ENCODE measurements at places on chromosomes 7 and 10. TPM values are rescaled to one million over a fixed set of nuclear protein-coding genes. Genes with fewer than 3 reads are reported as not detected.

DNA sequence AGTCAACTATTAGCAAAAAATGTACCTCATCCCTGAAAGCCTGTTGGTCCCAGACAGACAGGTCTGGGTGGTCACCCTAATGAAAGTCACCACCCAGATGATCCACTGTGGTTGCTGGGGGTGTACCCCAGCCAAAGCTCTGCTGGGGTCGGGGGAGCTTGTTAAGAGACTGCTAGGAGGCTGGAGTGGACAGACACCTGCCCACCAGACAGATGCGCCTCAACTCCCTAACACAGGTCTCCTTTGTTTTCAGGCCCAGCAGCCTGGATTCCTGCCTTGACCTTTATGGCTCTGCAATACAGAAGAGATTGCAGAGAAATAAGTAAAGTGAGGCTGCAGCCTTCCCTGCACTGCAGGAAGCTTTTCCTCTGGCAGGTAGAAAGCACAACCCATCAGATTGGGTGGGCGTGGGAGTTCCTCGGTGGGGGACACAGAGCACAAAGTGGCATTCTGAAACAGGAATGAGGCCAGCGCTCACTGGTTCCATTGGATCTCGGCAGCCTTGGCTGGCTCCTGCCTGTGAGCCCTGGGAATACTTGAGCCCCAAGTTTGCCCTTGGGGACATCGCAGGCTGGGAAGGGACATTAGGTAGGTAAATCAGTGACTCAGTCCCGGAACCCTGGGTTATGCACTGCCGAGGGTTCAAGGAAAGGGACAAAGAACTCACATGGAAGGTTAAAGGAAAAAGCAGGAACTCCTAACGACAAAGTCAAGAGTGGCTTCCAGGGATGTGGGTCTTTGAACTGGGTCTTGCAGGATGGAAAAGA lies 18.0 kb upstream of the ZNF488 start:
- no peak for DNase-seq

DNA sequence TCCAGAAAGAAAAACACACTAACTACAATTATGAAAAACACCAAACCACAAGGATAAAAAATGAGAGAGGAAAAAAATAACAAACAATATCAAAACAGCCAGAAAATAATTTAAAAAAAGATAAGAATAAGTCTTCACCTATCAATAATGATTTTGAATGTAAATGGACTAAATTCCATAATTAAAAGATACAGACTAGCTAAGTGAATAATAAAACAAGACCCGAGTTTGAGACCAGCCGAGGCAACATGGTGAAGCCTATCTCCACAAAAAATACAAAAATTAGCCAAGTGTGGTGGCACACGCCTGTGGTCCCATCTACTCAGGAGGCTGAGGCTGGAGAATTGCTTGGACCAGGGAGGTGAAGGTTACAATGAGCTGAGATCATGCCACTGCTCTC lies 131.1 kb downstream of the MTERF1 start:
- no peak for DNase-seq

GRCh38 chr7:18330548-18330947 lies 165.0 kb upstream of the HDAC9 start:
- no peak for DNase-seq

DNA sequence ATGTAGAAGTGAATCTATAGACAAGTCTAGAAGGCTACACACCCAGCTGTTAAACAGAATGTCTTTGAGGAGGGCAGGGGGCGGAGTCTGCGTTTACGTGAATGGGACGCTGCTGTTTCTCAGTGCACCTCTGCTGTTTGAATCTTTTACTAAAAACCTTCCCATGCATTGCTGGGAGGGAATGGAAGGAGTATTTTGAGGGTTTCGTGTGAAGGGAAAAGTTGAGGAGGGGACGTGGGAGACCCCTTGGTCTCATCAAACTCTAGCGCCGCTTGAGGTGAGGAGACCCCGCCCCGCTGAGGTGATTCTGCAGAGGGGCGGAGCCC lies 492 bp upstream of the VCL start:
- DNase-seq, result no peak

- DNase-seq, result no peak
Observed at GRCh38 chr10:104256335-104256961, 1.8 kb downstream of the GSTO1 start.

- no peak for DNase-seq
Observed at GRCh38 chr10:49140304-49141177, 6.7 kb upstream of the FAM170B start.

GRCh38 chr10:37289833-37290464 lies 164.6 kb downstream of the ANKRD30A start:
- no peak for DNase-seq

- no peak for DNase-seq
Observed at GRCh38 chr10:4683137-4683536, 142.9 kb upstream of the AKR1E2 start.

GRCh38 chr7:82105463-82105862 lies 335.6 kb upstream of the HGF start:
- no peak for DNase-seq

DNA sequence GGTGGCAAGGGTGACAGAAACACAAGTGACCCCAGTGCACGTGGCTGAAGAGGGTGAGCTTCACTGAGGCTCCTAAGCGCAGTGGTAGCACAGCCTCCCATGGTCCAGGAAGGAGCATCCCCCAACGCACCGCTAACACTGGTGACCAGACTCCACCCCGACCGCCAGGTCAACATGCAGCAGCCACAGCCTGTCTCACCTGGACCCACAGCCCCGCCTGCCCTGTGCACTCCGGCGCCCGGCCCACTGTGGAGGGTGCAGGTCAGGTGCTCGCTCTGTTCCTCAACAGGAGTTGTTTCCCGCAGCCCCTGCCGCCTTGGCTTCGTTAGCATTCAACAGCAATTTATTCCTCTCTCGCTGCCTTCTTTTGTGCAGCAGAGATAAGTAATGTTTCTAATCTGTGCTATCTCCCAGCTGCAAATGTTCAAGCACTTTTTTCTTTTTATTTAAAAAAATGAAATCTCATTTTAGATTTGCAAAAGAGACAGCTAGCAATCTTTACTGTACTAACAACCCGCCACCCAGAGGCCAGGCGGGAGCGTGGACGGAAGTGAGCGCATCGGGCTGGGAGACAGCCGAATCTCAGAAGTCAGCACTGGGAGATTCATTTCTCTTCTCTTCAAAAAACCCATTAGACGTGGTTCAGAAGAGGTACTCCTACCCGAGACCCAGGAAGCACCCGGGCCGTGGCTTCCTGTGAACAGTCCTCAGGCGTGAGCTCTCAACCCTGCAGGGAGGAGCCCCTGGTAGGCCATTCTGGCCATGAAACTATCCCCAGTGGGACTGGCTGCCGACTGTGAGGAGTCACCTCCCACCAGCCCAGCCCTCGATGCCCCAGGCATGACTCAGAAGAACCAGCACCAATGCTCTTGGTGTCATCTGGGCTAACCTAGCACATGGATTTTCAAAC lies 133.4 kb downstream of the MAD1L1 start:
- no peak for DNase-seq

DNA sequence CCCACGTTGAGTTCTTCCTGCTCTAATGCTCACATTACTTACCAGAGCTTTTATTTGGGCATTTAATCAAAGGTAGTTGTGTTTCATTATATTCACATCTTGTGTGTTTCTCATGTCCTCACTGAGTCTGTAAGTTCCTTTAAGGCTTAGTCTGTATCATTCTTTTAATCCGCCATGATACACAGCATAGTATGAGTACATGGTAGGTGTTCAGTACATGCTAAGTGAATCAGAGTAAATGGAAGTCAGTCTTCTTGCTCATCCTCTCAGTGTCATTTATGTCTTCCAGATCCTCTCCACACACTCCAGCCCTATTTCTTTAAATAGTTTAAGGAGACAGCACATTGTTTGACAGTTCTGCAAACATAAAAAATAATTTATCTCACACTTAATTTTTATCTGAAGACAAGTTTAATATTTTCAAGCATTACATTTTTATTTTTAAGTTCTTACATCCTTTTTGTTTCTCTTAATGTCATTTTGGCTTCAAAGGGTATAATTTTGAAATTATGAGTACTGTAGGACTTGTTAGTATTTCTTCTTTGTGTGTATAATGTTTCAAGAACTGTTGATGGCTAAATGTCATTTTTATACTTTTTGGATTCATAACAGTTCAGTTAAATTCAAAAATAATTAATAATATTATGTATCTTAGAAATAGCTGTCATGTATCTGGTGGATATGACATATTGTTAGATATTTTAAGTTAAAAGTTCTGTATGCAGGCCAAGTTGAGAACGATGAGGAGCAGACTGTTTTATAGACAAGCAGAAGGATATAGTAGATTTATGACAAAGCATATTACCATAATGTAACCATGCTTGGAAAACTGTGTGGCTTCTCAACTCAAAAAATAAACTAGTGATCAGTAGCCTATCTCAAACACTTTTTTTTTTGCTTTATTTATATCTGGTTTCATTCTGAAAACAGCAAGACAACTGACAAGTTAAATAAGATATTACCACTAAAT lies 342.7 kb downstream of the LRMDA start:
- no peak for DNase-seq

DNA sequence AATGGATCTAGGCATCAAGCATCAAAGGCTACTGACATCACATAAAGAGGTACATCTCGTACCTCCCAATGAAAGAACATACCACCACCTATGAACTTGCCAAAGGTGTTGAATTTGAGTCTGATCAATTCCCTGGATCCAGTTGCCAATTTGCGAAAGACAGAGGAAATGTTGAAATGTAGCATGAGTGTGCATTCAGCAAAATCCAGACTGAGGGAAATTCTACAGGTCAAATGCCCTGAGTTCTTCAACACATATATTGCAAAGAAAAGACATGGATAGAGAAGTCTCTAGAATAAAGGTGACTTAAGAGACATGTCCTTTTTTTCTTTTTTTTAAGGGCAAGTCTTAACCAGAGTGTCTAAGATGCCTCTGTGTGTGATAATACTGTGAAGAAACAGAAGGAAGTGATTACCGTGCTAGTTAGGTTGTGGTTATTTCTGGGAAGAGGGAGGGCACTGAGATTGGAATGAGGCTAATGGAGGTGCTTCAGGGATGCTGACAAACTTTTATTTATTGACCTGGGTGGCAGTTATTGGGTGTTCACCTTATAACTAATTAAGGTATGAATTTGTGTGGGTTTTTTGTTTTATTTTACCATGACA lies 128.7 kb downstream of the SAMD9 start:
- DNase-seq, result no peak

DNA sequence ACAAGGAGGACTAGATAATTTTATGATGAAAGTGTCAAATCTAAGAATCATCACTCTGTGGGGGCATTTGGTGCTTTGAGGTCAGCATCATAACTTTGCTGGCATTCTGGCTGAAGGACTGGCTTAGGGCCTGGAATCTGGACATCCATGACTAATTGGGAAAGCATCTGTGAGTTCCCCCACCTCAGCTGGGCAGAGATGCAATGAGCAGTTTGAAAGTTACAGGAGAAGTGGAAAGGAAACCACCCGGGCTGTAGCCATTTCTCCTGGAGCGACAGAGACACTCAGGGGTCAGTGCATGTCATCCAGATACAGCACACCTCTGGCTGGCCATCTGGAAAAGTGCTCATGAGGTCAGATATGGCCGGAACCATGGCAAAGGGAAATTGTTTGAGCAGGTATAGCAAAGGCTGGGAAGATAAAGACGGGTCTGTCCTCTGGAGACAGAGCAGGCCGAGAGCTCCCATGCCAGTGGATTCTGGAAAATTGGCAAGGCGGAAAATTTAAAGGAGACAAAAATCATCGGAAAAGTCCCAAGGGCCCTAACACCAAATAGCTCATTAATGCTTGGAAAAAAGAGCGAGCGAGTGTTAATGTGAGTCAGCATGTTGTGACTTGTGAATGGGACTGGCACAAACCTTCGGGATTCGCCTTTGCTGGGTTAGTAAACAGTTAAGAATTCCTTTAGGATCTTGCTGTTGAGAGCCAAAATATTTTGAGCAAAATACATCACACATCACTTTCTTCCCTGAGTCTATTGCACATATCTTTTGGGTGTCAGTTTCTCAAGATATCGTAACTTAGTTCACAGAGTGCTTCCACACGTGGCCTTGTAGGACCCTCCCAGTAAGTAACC lies 188.4 kb upstream of the AGK start:
- no peak for DNase-seq

DNA sequence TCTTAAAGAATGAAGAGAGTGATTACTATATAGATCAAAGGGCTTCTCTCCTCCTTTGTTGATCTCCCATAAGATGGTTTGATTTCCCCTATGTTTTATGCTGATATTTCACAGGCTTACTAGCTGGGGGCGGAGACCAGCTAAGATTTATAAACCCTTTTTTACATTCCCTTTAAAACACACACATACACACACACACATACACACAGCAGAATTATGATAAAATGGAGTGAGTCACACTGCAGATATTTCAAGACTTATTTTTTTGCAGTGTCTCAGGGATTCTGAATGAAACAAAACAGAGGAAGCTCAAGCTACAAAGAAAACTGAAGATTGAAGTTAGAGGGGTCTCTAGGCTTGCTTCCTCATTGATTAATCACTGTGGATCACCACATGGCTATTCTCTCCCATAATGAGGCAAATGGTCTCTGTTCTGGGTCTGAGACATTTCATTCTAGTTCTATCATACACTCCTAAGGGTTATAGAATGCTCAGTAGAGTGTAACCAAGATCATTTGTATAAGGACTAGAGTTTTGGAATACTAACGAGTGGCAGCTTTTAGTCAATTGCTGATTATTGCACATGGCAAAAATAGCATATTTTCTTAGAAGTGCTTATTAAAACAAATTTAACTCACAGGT lies 18.6 kb downstream of the INA start:
- DNase-seq, result no peak

DNA sequence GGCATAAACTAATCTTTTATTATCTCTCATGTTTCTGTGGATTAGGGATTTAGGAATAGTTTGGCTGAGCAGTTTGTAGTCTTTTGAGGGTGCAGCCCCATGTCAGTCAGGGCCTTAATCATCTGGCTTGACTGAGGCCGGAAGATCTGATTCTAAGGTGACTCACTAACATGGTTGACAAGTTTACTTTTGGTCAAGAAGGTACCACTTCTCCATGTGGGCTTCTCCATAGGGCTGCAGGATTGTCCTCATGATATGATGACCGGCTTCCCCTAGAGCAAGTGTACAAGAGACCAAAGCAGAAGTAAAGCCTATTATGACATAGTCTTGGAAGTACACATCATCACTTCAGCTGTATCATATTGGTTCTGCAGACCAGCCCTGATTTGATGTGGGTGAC lies 45.9 kb upstream of the OIT3 start:
- no peak for DNase-seq

The OR2A1 gene
- total RNA-seq, result not detected

The TUBAL3 gene
- total RNA-seq, result not detected

The PRLHR gene
- total RNA-seq, result not detected

The UCN3 gene
- not detected for total RNA-seq

The OR9A4 gene
- total RNA-seq, result not detected

The OR2F1 gene
- total RNA-seq, result not detected

The SMKR1 gene
- not detected for total RNA-seq

The ERVW-1 gene
- total RNA-seq, result not detected

The PON3 gene
- total RNA-seq, result 2.9 TPM

The TRAPPC14 gene
- total RNA-seq, result 12.2 TPM

The BLNK gene
- 4.3 TPM for total RNA-seq

The EGFR gene
- total RNA-seq, result 87.2 TPM
